ENCODE measurements at places on chromosomes 7 and 10.
A peak's percentile ranks its signal among the peaks of the same experiment; 100 is the strongest.

DNA sequence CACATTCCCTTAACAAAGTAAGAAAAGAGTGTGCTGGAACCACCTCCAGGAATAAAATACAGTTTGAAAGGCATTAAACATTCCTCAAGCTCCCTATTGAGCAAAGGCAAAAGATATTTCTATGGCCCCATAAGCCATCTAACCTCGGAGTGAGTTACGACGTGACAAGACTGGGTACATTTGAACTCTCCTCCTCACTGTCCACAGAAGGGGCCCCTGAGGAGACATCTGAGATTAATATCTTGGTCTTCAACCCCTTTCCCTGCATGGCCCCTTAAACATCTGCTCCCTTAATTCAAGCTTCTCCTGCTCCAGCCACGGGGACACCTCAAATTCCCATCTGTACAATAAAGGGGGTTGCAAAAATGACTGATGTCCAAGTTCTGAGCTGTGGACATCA lies 526 bp downstream of the GIMAP1 start:
- DNase-seq, result no peak

DNA sequence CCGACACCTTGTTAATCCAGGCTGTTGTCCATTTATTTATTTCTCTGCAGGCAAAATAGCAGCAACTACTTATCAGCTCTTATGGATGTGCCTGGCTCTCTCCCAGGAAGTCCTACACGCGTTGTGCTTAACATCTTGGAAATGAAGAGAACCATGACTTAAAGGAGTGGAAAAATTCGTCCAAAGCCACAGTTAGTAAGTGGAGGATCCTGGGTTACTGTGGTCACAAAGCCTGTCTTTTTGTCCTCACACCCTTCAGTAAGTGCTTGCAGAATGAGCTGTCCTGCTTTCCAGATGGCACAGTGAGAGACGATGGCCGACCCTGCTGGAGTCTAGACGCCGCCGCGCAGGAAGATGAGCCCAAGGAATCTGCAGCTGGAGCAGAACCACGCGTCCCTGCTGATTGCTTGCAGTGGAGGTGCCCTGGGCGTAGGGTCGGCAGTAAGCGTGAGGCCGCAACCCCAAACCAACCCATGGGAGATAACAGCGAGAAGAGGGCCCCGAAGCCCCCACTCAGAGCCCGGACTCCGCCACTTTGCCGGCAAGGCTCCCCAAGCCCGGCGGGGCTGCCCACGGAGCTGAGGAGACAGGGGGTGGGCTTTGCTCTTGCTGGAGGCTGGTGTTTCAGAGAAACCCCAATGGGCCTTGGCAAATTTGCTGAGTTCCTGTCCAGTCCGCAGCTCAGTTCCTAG lies 178.6 kb downstream of the CXCL12 start:
- no peak for DNase-seq

DNA sequence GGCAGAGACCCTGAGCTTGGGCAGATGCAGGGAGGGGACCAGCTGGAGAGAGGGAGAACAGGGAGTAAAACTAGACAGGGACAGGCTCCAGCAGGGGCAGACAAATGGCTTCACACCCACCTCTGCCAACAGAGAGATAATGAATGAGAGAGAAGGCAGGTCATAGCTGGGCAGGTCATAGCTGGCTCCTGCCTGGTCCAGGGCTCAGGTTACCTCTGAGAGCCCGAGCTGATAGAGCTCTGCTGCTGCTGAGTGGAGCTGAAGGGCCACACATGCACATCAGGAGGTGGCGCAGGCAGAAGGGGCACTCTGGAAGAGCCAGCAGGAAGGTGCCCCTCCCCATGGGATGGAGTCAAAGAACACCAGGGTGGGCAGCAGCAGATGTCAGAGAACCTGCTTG lies 154.2 kb downstream of the GFRA1 start:
- DNase-seq, result no peak

DNA sequence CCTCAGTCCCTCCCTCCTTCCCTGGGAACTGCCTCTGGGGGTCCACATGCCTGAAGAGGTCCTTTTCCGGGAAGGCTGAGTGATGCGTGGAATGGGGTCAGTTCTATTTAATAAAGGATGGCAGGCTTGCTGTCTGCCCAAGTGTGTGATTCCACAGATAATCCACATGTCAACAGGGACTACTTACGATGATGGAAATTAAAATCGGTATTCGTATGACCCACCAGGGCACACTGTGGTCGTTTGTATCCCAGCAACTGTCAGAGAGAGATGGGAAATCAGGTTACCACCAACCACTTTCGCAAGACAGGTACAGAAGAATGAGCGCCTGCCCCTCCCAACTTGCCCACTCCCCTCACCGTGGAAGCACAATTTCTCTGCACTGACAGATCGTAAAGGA lies 110.3 kb downstream of the VIPR2 start:
- DNase-seq, result no peak

GRCh38 chr10:80476685-80477084 lies 22.6 kb downstream of the TSPAN14 start:
- DNase-seq, result no peak

DNA sequence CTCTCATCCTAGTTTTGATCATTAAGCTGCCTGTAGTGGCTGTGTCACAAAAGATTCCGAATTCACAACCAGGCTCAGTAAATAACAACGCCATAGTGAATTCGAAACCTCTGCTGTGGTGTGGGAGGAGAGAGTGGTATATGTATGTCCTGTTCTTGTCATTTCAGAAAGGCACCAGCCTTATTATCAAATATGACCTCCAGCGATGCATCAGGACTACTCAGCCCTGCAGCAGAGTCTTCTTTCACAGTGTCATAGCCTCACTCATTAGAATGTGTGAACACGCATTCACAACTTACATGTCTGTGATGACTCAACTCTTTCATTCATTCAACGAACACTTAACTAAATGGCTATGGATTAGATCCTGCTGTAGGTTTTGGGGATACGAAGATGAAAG lies 15.3 kb downstream of the AOC1 start:
- DNase-seq, result no peak

- no peak for DNase-seq
These were observed 162.2 kb downstream of the TFEC start for GRCh38 chr7:115868369-115868768.

GRCh38 chr7:92528188-92528957 lies at the start of the genes PEX1 and RBM48:
TSS of gene PEX1 (minus strand) at chr7:92528520. CDS start at chr7:92528435, 85 bp downstream.
TSS of gene RBM48 (plus strand) at chr7:92528795. CDS start at chr7:92528814, 19 bp downstream.
- peak; percentile 94 for DNase-seq

- DNase-seq, result no peak
These were observed 487.7 kb downstream of the TYW1 start for GRCh38 chr7:67484244-67484751.

DNA sequence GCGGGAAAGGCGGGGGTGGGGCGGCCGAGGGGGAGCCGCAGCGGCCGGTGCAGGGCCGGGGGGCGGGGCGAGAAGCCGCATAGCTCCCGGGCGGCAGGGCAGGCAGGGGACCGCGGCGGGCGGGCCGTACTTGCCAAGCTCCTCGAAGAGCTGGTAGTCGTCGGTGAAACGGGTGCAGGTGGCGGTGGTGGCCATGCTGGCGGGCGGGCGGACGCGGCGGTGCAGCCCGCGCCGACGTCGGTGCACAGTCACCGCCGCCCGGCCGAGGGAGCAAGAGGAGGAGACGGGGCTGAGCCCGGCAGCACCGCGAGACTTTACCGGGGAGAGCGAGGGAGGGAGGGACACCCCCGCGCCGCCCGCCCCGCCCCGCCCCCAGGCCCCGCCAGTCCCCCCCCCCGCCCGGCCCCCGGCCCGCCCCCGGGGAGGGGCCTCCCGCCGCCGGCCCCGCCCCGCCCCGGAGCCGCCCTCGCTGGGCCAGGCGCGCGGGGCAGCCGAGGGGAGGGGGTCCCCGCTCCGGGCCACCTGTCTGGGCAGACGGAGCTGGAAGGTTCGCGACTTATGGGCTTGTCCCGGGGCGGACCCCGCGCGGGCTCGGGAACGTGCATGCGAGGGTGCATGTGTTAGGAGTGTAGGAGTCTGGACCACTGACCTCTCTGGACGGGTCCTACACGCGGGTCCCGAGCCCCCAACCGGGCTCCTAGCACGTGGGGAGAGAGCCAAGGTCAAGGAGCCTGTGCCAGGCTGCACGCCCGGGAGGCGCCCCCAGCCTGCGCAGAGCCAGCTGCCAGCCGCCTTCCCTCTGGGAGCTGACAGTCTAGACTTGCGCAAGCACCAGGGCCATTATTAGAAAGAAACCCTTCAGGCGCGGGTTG lies at the start of gene CAMK2G:
Gene CAMK2G (minus strand): TSS at position 289 of the 872 bp plus-strand sequence. CDS start 94 bp downstream, at position 195.
- DNase-seq, result peak; percentile 83

GRCh38 chr7:144500225-144500624 lies 96.7 kb upstream of the NOBOX start:
- no peak for DNase-seq

DNA sequence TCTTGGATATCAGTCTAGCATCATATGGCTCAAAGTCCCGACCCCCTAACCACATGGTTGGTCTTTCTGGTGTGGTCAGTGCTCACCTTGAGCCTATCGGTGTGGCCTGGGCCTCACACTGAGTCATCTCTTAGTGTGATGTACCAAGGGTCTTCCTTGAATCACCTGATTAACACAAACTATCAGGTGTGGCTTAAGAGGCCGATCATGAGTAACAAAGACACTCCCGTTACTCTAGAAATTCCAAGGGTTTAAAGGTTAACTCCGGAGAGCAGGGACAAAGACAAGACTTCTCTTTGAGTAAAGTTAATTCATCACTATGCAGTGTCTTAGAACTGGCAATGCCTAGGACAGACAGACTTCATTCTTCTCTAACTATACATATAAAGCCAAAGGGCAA lies 52.3 kb upstream of the ARMC3 start:
- DNase-seq, result no peak

GRCh38 chr7:101664436-101664835 lies 35.3 kb upstream of the MYL10 start:
- DNase-seq, result no peak

- DNase-seq, result no peak
These were observed 61.5 kb downstream of the DGKB start for GRCh38 chr7:14841086-14841485.

DNA sequence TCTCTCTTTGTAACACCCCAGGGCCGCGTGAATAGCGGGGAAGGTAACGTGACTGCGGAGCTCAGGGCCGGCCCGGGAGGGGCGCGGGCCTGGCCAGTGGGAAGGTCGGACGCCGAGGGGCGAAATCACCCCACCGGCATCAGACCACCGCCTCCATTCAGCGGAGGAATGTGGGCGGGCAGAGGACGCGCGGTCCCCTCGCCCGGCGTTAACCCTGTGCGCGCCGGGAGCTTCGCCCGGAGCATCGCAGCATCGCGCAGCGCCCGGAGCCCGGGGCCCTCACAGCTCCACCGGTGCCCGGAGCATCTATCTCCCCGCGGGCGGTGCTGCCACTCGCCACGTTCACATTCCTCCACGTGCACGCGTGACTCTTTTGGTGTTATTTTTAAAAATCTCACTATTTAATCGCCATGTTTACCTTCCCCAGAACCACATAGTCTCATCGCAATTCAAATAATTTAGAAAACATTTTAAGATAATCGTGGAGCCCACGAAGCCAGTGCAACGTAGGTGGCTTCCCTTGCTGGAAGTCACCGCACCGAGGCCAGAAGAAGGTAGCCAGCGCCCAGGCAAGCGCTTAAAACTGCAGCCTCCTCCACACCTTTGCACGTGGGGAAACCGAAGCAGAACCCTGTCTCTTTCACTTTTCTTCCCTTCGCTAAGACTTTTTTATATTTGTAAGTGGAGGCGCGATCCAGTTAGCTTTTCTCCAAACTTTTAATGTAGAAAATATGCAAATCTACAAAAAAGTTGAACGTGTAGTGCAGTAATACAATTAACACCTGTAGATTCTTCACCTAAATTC lies 21.8 kb downstream of the FGFBP3 start:
- DNase-seq, result peak; percentile 5

- DNase-seq, result peak; percentile 11
These were observed 149.8 kb downstream of the AKR1D1 start for GRCh38 chr7:138226001-138226476.

DNA sequence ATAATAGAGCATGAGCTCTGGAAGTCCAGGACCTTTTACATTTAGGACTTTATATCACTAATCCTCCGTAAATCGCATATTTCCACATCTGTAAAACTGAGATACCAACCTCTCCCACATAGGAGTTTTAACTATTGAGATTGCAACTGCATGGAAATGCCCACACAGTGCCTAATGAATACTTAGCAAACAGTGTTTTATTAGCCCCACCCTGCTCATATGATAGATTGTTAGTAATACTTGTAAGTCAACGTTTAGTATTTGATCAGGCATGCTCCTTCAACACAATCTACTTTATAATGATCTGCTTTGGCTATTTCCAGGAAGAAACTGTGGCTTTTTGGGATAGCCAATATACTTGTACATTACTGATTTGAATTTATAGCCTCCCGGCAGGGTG lies 8.5 kb downstream of the PDZD8 start:
- no peak for DNase-seq

GRCh38 chr10:184174-184573 lies 48.9 kb downstream of the ZMYND11 start:
- no peak for DNase-seq

- DNase-seq, result no peak
These were observed 22.1 kb upstream of the PPP1R17 start for GRCh38 chr7:31664890-31665289.

DNA sequence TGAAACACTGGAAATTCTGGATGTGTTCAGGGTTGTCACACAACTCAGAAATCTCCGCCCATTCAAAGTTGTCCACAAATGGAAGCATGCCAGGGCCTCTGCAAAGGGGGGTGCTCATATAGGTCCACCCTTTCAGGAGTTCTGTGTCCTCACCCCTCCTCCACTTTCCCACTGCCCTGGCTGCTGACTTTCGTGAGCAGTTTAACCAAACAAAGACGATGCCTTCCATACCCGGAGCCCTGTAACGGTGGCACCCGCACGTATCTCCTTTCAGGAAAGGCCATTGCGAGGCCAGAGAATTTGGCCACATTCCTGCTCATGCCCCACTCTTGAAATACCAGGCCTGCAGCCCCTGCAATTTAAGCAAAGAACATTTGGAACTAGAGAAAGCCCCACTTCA lies 1.4 kb downstream of the CPXM2 start:
- peak; percentile 50 for DNase-seq

DNA sequence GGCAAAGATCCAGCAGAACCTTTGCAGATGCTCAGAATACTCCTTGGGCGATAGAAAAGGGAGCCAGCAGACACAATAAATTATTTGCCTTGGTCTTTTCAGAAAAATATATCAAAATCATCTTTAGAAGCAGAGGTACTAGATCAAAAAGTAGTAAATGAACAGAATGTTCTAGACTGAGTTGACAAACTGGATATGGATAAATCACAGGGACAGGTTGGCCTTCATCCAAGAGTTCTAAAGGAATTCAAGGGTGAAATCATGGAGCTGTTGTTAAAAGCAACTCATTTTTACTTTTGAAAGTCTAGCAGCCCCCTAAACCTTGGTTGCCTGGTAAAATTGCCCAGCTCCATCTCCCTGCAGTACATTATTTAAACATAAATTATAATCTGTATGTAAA lies 99.1 kb downstream of the PLCE1 start:
- DNase-seq, result no peak

GRCh38 chr10:78375854-78376785 lies 342.5 kb downstream of the RPS24 start:
- DNase-seq, result no peak

- DNase-seq, result no peak
These were observed 7.3 kb downstream of the DPYSL4 start for GRCh38 chr10:132193907-132194552.

GRCh38 chr7:53504914-53505313 lies 469.5 kb downstream of the POM121L12 start:
- DNase-seq, result no peak

- DNase-seq, result no peak
These were observed 761.1 kb downstream of the IPMK start for GRCh38 chr10:57506414-57507094.

Data from substantia nigra (tissue), 51 donors.